ENCODE measurements at places on chromosomes 7 and 10. TPM values are rescaled to one million over a fixed set of nuclear protein-coding genes. Genes with fewer than 3 reads are reported as not detected.

- no peak for DNase-seq
These were observed 145.4 kb downstream of the LRRC4 start for GRCh38 chr7:127885843-127886242.

DNA sequence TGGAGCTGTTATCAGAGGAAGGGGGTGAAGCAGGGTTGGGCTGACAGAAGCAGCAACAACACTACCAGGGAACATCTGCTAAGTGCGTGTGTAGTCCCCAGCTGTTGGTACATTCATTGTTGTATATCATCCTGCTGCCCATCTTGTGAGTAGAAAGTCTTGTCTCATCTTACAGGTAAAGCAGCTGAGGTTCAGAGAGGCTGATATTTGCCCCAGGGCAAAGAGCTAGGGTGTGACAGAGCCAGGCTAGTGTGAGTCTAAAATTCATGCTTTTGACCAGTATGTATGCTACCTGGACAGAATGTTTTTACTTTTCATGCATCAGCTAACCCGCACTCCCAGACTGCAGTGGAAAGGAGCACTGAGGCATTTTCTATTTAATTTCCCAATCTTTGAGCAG, 221.6 kb downstream of the STK31 start:
- DNase-seq, result no peak

GRCh38 chr10:49152037-49152436, 18.2 kb upstream of the FAM170B start:
- no peak for DNase-seq

DNA sequence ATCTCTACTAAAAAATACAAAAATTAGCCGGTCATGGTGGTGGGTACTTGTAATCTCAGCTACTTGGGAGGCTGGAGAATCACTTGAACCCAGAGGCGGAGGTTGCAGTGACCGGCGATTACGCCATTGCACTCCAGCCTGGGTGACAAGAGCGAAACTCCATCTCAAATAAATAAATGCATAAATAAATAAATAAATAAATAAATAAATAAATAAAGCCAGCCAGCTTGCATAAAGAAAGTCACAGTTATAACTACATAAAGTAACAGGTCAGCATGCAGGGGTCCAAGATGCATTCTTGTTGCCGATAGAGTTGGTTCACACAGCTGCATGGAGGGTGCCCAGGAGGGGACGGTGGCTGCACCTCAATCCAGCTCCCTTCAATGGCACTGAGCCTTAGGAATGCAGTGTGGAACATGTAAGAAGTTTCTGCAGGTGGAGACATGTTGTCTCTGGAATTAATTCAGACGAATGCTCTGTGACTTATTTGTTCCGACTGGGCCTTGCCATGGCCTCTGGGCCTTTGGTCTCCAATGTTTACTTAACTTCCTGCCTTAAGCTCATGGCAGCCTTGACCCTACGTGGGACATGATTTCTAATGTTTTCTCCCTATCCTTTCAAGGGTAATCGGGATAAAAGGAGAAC, 159.6 kb upstream of the PRKCQ start:
- no peak for DNase-seq

- no peak for DNase-seq
These were observed 499.1 kb downstream of the ACTR3B start for GRCh38 chr7:153258686-153259085.

GRCh38 chr10:128843972-128844371, 623.1 kb upstream of the MGMT start:
- DNase-seq, result no peak

DNA sequence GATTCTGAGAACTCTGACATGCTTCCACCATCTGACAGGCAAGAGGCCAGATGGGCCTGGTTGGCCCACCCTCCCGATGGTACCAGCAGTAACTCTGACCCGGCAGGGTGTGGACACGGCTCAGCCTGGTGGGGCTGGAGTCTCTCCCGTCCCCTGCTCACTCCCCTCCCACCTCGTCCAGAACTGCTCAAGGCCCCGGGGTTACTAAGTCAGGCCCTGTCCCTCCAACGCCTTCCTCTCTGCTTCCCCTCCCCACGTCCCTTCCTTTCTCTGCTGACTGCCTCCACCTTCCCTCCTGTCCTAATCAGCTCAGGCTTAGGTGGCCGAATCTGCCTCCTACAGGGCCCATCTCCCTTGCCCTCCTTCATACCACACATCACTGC, 12.5 kb downstream of the CALML5 start:
- DNase-seq, result no peak

- no peak for DNase-seq
These were observed 181.7 kb downstream of the HECW1 start for GRCh38 chr7:43294080-43294630.

DNA sequence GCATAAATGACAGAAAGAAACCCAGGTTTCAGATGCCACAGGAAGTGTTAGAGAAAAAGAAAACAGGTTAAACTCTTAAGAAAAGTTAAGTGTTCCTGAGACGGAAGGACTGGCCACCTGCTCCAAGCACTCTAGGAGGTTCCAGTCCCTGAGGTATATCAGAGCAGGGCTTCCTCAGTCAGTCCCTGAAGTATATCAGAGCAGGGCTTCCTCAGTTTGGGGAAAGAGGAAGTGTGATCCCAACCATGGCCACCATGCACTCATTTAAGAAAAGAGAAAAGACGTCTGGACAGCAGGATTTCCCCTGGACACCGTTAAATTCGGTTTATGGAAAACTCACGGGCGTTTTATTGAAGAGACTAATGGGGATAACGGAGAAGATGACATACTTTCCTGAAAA, 133.4 kb upstream of the PFKP start:
- DNase-seq, result no peak

GRCh38 chr7:28358423-28358868, 53.9 kb upstream of the CREB5 start:
- no peak for DNase-seq

- DNase-seq, result no peak
These were observed 14.2 kb downstream of the MTURN start for GRCh38 chr7:30148951-30149459.

DNA sequence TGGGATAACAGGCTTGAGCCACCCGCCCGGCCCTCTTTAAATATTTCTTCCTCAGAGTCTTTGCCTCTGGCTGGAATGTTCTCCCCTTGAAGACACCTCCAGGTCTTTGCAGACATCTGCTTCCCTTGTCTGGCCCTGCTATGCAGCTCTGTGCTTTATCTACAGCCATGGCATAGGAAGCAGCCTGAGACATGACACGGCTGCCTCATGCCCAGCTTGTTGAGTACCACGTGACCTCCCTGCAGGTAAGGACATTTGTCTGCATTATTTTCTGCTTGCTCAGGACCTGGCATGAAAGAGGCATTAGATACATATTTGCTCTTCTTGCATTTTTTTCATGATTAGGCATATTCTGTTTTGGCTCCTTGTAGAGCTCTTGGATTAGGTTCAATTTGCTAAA, 113.8 kb upstream of the KLF6 start:
- DNase-seq, result no peak

- no peak for DNase-seq
These were observed 2.5 kb upstream of the UPK3B start for GRCh38 chr7:76507723-76508406.

DNA sequence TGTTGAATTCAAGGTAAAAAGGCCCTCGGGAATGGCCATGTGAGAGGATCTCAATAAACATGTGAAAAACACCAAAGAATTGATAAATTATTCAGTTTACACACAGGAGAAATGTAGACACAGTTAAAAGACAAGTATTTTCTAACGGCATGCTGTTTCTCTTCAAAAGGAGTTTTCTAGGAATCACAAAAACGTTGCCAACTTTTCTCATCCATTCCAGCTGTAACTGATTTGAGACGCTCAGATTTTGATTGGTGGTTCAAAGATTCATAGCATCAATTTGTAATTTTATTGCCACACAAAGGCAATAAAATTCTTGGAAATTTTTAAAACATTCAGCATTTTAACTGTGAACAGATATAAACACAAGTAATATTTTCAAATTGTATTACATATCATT, 384.9 kb upstream of the PFKP start:
- DNase-seq, result no peak

- DNase-seq, result no peak
These were observed 27.5 kb upstream of the FIGNL1 start for GRCh38 chr7:50477640-50478039.

GRCh38 chr7:26944501-26945358, 80.3 kb upstream of the SKAP2 start:
- DNase-seq, result no peak

- DNase-seq, result no peak
These were observed 506.9 kb downstream of the RPS24 start for GRCh38 chr10:78540355-78541076.

DNA sequence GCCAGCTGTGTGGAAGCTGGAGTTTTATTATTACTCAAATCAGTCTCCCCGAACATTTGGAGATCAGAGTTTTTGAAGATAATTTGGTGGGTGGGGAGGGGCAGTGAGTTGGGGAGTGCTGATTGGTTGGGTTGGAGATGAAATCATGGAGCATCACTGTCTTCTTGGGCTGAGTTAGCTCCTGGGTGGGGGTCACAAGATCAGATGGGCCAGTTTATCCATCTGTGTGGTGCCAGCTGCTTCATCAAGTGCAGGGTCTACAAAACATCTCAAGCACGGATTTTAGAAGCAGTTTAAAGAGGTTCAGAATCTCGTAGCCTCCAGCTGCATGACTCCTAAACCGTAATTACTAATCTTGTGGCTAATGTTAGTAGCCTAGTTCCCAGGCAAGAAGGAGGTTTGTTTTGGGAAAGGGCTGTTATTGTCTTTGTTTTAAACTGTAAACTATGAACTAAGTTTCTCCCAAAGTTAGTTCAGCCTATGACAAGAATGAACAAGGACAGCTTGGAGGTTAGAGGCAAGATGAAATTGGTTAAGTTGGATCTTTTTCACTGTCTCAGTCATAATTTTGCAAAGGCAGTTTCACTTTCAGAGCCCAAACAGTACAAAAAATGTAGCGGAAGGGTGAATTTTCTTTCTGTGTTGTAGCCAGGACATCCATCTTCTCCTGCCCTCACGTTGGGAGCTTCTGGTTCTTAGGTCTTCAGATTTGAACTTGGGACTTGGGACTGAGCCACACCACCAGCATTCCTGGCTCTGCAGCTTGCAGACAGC, 43.1 kb downstream of the KLF6 start:
- no peak for DNase-seq

DNA sequence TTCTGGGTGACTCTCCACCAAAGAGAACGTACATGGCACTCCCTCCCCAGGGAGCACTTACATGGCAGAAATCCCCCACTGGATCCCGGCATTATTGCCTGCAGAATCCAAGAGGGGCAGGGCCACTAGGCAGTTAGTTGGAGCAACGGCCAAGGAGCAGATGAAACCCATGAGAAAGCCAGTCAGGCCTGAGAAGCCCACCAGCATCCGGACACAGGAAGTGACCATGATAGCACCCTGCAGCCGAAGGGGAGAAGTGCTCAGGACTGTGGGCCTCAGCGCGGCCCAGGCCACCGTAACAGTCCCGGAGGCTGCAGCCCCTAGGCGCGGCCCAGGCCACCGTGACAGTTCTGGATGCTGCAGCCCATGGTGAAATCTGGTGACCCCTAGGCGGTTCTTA, 43.5 kb downstream of the STRA8 start:
- no peak for DNase-seq

- peak; percentile 36 for DNase-seq
These were observed 11.8 kb downstream of the CPED1 start for GRCh38 chr7:121000081-121000983.

Gene IL2RA
- total RNA-seq, result 4.0 TPM

Gene ADAM12
- total RNA-seq, result under 0.01 TPM

Gene CALML3
- total RNA-seq, result not detected

Gene HOXA1
- total RNA-seq, result 0.27 TPM

Gene HKDC1
- total RNA-seq, result not detected

Gene ERVW-1
- under 0.01 TPM for total RNA-seq

Gene MRLN
- total RNA-seq, result not detected

Gene ASB10
- total RNA-seq, result not detected
